ENCODE measurements at places on chromosomes 12 and 14. TPM values are rescaled to one million over a fixed set of nuclear protein-coding genes. Genes with fewer than 3 reads are reported as not detected.

DNA sequence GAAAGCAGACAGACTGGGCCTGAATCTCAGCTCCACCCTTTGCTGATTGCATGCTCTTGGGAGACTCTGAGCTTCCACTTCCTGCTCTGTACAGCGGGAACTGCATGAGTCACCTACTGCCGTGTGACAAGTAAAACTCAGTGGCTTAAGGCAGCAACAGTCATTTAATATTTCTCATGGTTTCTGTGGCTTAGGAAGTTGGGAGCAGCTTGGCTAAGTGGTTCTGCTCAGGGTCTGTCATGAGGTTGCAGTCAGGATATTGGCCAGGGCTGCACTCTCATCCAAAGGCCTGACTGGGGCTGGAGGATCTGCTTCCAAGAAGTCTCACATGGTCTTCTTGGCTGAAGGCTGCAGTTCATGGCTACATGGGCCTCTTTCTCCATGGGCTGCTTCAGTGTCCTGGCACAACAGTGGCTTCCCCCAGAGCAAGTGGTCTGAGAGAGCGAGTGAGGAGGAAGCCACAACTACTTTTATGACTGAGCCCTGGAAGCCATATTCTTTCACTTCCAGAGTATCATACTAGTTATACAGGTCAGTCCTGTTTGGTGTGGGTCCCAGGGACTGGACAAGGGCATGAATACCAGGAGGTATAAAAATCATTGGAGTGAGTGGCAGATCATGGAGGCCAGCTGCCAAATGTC is 49.7 kb downstream of the FAM222A start:
- no peaks in the 10 kb centered on the region for H3K36me3 ChIP-seq
- H3K4me3 ChIP-seq = no peak overlapping the region
- H3K4me1 ChIP-seq = no peaks in the 10 kb centered on the region
- no peak overlapping the region for H3K27ac ChIP-seq
- peaks cover 33% of the 10 kb centered on the region for H3K27me3 ChIP-seq
- DNase-seq = no peak

Gene IFT43
- total RNA-seq = 6.9 TPM

GRCh38 chr14:60621386-60621785 is 27.9 kb downstream of the SIX1 start:
- H3K4me1 ChIP-seq = no peaks in the 10 kb centered on the region
- H3K27ac ChIP-seq = no peak overlapping the region
- H3K27me3 ChIP-seq = no peaks in the 10 kb centered on the region
- DNase-seq = no peak
- no peaks in the 10 kb centered on the region for H3K36me3 ChIP-seq

- no peak overlapping the region for H3K4me3 ChIP-seq
- no peak for DNase-seq
- no peaks in the 10 kb centered on the region for H3K27me3 ChIP-seq
- 0 out of 3 replicates have a peak, but pooled peaks cover 3% of the 10 kb centered on the region for H3K4me1 ChIP-seq
- no peak overlapping the region for H3K27ac ChIP-seq
- H3K36me3 ChIP-seq = no peaks in the 10 kb centered on the region
Measured at GRCh38 chr14:39005044-39005880, 97.8 kb downstream of the SEC23A start.

Gene COL2A1
- total RNA-seq = not detected

Gene PTCSC3
- not detected for total RNA-seq

- DNase-seq = no peak
- no peak overlapping the region for H3K27ac ChIP-seq
- no peaks in the 10 kb centered on the region for H3K27me3 ChIP-seq
- H3K4me3 ChIP-seq = no peak overlapping the region
Measured at GRCh38 chr12:99901181-99901580, 83.6 kb downstream of the ANKS1B start.

DNA sequence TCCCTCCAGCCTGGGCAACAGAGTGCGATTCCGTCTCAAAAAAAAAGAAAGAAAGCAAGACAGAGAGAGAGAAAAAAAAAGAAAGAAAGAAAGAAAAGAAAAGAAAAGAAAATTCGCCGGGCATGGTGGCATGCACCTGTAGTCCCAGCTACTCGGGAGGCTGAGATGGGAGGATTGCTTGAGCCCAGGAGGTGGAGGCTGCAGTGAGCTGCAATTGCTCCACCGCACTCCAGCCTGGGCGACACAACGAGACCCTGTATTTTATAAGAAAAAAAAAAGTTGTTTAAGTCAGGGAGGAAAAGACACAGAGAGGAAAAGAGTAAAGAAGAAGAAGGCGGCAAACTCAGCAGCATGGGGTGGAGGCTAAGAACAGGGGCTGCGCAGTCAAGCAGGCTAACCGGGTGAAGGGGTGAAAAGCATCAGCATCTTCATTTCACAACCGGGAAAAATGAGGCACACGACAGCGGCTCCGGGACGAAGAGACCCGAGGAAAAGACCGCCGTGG is 557 bp upstream of the FICD start:
- peaks cover 8% of the 10 kb centered on the region for H3K4me1 ChIP-seq
- no peaks in the 10 kb centered on the region for H3K27me3 ChIP-seq
- H3K36me3 ChIP-seq = peaks cover 23% of the 10 kb centered on the region
- no peak overlapping the region for H3K27ac ChIP-seq
- H3K4me3 ChIP-seq = peak overlapping the region; percentile 67
- no peak for DNase-seq

GRCh38 chr14:57991353-57991752 is 125.5 kb upstream of the SLC35F4 start:
- DNase-seq = no peak
- no peaks in the 10 kb centered on the region for H3K36me3 ChIP-seq
- H3K27me3 ChIP-seq = no peaks in the 10 kb centered on the region
- H3K27ac ChIP-seq = no peak overlapping the region
- H3K4me1 ChIP-seq = no peaks in the 10 kb centered on the region

- no peaks in the 10 kb centered on the region for H3K27me3 ChIP-seq
- no peak overlapping the region for H3K4me3 ChIP-seq
- H3K36me3 ChIP-seq = peaks cover 14% of the 10 kb centered on the region
Measured at GRCh38 chr14:91125271-91125660, 11.4 kb downstream of the DGLUCY start.

DNA sequence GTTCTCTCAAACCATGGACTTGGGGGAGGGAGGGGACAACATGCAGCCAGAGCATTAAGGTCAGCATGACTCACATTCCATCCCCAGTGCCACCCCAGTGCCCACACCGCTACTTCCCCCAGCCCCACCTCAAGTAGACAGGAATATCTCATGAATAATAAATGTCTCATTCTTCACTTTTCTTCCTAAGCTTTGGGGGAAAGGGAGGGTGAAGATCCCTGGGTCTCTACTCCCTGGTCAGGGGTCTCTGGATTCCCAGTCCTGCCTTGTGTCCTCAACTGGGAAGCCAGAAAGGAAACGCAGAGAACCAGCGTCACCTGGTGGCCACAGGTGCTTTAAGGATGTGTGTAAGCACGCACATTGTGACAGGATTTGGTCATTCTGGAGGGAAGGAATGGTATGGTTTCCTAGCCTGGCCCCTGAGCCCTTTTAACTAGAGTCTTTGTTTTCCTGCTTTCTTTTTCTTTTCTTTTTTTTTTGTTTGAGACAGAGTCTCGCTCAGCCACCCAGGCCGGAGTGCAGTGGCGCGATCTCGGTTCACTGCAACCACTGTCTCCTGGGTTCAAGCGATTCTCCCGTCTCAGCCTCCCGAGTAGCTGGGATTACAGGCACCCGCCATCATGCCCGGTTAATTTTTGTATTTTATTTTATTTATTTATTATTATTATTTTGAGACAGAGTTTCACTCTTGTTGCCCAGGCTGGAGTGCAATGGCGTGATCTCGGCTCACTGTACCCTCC is 3.4 kb downstream of the GPR84 start:
- H3K27me3 ChIP-seq = no peaks in the 10 kb centered on the region
- peaks cover 39% of the 10 kb centered on the region for H3K4me1 ChIP-seq
- no peak overlapping the region for H3K4me3 ChIP-seq
- DNase-seq = peak; percentile 54
- no peaks in the 10 kb centered on the region for H3K36me3 ChIP-seq

Gene SRRM4
- not detected for total RNA-seq

GRCh38 chr12:16352481-16352880 is 5.0 kb downstream of the MGST1 start:
- H3K4me3 ChIP-seq = no peak overlapping the region
- H3K27me3 ChIP-seq = no peaks in the 10 kb centered on the region
- no peak for DNase-seq
- H3K27ac ChIP-seq = no peak overlapping the region

GRCh38 chr12:123973552-123974341 is 732 bp downstream of the ZNF664 start:
- peaks cover 28% of the 10 kb centered on the region for H3K36me3 ChIP-seq
- peaks cover 12% of the 10 kb centered on the region for H3K4me1 ChIP-seq
- no peaks in the 10 kb centered on the region for H3K27me3 ChIP-seq

DNA sequence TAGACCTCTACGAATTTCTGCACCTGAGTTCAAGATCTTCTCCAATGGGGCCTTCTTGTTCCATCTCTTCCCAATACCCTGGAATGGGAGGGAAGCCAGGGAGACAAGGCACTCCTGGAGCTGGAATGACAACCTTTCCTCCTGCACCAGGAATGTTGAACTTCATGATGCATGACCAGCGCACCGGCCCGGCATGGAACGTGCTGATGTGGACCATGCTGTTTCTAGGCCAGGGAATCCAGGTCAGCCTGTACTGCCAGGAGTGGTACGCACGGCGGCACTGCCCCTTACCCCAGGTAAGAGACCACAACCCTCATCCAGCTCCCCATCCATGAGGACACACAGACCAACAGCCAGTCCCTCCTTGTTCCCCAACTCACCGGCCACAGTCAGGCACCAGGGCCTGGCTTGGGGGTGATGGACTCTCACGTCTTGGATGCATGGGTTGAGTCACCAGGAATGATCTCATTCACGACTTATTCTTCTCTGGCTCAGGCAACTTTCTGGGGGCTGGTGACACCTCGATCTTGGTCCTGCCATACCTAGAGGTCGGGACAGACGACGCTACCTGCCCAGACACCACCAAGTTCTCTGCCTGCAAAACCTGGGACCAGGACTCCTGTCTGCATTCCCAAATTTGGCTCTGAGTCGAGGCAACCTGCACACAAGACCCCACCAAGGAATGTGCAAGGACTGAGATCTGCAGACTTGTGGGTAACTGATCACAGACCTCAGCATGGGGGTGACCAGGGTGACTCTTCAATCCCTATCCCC is 20.5 kb downstream of the SOAT2 start:
- H3K27me3 ChIP-seq = peaks cover 4% of the 10 kb centered on the region

- H3K36me3 ChIP-seq = no peaks in the 10 kb centered on the region
- no peaks in the 10 kb centered on the region for H3K4me1 ChIP-seq
- H3K27me3 ChIP-seq = no peaks in the 10 kb centered on the region
- DNase-seq = no peak
- no peak overlapping the region for H3K27ac ChIP-seq
- H3K4me3 ChIP-seq = no peak overlapping the region
Measured at GRCh38 chr14:51929166-51929565, 60.2 kb upstream of the RTRAF start.

DNA sequence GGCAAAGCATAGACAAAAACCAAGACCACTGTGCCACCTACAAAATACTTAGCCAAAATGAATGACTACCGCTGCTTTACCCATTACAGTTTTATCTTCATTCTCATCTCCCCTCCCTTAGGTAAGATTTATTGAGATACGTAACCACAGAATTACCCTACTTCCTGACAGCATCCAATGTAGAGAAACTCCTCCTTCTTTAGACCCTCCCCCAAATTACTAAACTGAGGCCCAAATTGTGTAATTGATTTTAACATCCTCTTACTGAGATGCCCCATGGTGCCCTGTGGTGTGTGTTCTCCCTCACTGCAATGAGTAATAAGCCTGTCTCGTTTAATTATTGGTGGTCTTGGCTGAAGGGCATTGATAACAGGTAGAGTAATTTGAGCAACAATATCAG is 19.1 kb downstream of the VRK1 start:
- no peaks in the 10 kb centered on the region for H3K27me3 ChIP-seq
- H3K36me3 ChIP-seq = peaks cover 22% of the 10 kb centered on the region
- H3K4me3 ChIP-seq = no peak overlapping the region
- no peak overlapping the region for H3K27ac ChIP-seq

Gene SLC4A8
- not detected for total RNA-seq

- no peaks in the 10 kb centered on the region for H3K36me3 ChIP-seq
- H3K27me3 ChIP-seq = no peaks in the 10 kb centered on the region
- no peak overlapping the region for H3K4me3 ChIP-seq
- peaks cover 7% of the 10 kb centered on the region for H3K4me1 ChIP-seq
- H3K27ac ChIP-seq = no peak overlapping the region
- DNase-seq = no peak
Measured at GRCh38 chr12:50859621-50860310, 17.0 kb downstream of the TMPRSS12 start.

- no peaks in the 10 kb centered on the region for H3K4me1 ChIP-seq
- no peaks in the 10 kb centered on the region for H3K27me3 ChIP-seq
- DNase-seq = no peak
Measured at GRCh38 chr14:76232800-76233199, 81.1 kb downstream of the GPATCH2L start.

DNA sequence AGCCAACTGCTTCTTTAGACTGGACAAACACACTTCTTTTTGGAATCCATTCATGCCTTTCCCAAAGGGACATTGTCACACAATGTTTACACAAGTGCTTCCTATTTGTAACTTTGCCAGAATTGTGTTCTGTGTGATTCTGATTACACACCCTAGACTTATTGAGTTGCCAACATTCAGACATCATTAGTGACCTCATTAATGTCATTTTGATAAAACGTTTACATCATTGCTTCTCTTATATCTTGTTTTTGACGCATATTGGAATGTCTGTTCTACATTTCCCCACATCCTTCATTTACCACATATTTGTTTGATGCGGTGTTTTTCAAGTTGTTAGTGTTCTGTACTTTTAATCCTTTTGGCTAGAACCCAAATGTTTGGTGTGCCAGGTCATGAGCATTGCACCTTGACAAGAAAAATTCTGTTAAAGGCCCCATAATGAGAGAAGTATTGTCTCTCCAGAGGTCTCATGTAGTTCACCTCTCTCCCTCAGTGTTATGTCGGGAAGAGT is 305.5 kb downstream of the AEBP2 start:
- no peaks in the 10 kb centered on the region for H3K4me1 ChIP-seq
- H3K27me3 ChIP-seq = no peaks in the 10 kb centered on the region
- no peaks in the 10 kb centered on the region for H3K36me3 ChIP-seq
- H3K4me3 ChIP-seq = no peak overlapping the region
- no peak for DNase-seq

DNA sequence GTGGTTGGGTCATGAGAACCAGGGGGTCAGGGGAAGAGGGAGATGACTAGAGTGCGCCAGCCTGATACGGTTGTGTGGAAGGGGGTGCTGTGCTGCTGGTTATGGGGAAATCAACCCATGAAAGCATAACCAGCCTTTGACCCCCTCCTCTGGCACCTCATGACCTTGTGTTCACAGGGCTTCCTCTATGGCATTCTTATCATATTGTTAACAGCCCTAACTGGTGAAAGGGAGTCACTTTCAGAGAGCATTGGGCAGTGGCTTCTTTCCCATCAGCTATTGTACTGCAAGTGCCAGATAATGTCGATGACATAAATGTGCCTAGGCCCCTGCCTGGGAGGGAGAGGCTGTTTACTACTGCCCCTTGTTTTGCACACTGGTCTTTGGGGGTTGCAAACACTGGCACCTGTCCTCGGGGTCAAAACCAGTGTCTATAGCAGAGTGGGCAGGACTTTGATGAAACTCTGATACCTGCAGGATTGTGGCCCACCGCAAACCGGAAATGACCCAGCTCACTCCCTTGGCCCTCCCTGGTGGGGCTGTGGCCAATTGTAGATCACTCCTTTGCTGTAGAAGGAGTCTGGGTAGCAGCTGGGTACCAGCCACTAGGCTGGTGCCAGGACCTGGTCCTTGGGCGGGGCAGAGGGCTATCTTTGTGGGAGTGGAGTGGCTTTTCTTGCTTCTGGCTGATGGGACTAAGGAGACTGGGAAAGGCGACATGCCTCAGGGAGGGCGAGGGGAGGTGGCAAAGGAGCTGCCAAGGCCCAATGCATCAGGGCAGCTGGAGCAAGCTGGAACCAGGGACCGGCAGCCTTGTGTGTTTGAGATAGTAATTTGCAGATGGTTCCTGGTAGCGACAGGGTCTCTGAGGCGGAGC is 634 bp upstream of the TMEM63C start:
- H3K4me3 ChIP-seq = no peak overlapping the region
- H3K36me3 ChIP-seq = no peaks in the 10 kb centered on the region
- peaks cover 13% of the 10 kb centered on the region for H3K4me1 ChIP-seq
